ENCODE measurements at places on chromosomes 11 and 22.

DNA sequence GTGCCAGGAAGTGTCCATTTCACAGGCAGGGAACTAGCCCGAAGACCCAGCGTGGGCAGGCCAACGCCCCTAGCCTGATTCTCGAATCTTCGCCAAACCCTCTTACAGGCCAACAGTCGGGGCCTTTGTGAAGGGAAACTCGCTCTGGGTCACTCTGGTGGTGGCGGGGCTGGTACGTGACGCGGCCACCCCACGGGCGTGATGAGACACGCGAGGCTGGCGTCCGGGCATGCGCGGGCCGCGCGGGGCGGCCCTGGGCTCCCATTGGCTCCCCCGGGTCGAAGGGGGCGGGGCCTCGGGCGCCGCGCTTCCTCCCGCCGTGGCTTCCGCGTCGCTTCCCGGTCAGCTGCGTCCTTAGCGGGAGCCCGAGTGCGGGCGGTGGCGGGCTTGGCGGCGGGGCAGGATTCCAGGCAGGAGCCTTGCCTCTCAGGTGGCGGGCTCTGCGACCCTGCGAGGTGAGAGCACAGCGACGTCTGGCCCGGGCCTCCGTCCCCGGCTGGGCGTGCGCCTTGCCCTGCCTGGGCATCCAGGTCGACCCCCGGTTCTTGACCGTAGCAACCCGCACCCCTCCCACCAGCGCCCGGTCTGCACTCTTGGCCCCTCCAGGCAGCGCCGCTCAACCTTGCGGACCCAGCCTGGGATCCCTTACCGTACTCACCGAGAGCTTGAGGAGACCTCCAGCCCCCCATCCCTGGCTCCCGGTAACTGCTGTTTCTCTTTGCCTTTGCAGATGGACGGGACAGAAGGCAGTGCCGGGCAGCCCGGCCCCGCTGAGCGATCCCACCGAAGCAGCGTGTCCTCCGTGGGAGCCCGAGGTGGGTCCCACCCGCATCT, at the start of gene FRMD8:
Gene FRMD8 (plus strand): TSS at position 331 of the 834 bp plus-strand sequence. CDS start 400 bp downstream, at position 731.
- DNase-seq = peak; percentile 97

DNA sequence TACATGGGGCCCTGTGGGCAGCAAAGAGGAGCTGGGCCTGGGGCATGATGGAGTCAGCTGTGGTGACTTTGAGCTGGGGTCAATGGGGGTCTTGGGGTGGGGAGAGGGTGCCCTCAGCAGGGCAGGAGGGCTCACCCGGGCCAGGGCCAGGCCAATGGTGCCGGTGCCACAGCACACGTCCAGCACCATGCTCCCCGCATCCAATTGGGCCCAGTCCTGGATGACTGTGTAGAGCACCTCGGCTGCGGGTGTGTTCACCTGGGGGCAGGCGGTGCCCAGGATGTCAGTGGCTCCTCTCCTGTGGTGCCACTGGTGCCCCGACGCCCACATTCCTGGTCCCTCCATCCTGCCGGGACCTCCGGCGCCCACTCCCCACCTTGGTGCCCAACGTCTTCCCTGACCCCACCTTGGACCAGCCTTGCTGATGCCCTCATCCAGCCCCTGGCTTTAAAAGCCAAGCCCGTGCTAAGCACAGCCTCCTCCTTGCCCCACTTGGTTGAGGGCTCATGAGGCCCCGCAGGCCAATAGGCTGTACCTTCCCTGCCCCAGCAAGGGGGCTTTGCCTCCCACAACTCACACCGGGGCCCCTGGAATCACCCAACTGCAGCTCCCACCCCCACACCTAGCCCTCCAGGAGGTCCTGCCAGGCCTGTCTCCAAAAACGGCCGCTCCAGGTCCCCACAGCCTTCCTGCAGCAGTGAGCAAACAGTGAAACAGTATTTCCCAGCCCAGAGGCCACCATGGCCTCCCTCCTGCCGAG, 2.2 kb upstream of the RANBP1 start:
- DNase-seq = no peak

GRCh38 chr11:44566952-44567875, 1.8 kb downstream of the CD82 start:
- no peak for DNase-seq

DNA sequence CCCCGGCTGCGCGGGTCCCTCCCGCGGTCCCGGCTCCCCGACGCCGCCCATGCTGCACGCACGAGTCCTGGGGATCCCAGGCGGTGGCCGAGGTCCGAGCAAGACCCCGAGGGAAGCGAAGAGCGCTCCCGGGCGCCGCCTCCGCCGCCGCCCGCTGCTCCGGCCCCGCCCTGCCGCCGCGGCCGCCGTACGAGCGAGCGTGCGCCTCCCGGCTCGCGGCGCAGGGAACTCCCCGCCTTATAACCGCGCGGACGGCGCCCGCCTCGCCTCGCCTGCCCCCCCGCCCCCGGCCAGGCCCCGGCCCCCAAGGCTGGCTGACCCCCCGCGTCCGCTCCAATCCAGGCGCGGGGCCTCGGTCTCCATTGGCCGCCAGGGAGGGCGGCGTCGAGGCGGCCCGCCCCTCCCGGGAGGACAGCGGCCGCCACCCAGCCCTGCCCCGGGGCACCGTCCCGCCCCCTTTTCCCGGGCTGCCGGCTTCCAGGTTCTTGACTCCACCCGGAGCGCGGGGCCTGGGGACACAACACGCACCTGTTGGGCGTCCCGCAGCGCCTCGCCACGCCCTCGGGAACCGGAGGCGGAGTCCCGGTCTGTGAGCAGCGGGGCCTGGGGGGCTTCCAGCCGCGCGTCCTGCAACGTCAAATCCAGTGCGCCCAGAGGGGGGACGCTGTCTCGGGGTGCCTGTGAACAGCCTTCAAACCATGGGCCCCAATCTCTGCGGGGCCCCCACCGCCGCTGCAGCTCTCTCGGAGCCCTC, at the start of gene FADS3:
Gene FADS3 (minus strand): TSS at position 215 of the 754 bp plus-strand sequence. CDS start 164 bp downstream, at position 51.
- DNase-seq = peak; percentile 93

DNA sequence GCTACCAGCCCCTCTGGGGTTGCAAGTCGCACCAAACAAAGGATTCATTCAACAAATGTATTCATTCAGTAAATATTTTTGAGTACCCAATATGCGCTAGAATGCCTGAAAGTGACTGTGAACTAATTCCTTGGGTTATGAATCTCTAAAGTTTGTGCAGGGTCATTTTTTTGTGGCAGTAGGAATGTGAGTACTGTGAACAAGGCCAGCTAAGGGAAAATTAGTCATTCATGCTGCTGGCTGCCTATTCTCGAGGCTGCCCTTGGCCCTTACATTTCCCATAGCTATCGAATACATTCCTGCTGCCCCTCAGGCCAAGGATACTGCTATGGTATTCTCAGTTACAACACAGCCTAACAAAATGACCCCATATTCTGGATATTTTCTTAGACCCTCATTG, 141.6 kb downstream of the TRPC6 start:
- DNase-seq = peak; percentile 41
